Osteocyte (in vitro differentiated cells): ENCODE measurements at places on chromosomes 16 and 17. TPM values are rescaled to one million over a fixed set of nuclear protein-coding genes. Genes with fewer than 3 reads are reported as not detected.

DNA sequence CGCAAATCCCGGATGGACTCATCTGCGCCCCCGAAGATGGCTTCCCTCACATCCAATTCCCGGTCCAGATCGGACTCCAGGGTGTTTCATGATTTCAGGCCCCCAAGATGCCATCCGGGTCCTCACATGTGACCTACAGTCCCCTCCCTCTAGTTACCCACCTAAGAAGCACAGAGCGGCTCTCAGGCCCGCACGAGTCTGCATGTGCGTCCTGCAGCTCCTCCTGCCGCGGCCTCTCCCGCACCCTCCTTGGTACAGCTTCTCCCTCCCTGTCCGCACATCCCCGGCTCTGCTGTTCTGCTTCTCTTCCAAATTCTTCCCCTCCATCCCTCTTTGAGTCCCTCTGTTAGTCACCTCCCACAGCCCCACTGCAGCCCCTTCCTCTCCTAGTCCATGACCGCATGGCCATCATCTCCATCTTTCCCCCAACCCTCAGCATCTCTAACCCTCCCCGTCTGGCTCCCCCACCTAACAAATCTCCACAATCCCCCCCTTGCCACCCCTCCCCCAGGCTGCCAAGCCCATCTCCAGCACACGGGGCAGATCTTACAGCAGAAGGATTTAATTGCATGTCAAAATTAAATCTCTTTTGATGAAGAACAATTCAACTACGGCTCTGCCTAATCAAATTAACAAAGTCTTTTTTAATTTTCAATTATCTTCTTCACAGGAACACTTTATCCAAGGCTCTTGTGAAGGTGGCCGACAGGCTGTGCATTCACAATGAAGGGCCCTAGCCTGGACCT is 231.0 kb downstream of the RBFOX3 start:
- DNase-seq = no peak

GRCh38 chr17:48162946-48163506 is 55.5 kb downstream of the SNX11 start:
- DNase-seq = no peak

DNA sequence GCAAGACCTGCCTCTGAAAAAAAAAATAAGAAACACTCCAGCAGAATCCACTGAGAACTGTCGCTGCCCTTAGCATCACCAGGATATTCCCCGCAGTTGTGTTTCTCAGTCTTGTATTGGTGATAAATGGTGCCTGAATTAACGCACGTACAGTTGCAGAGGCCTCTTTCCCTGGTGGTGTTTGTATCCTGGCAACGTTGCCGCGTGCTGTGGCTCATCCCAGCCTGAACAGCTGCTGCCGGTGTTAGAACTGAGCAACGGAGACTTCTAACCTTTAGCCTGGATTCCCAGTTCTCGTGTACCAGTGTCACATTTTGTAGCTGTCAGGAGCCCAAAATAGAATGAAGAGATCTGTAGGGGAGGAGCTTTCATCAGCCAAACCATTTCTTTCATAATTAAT is 4.8 kb downstream of the MLYCD start:
- DNase-seq = no peak

- DNase-seq = no peak
These were observed 374.5 kb upstream of the MON1B start for GRCh38 chr16:76816475-76816874.

The TBX21 gene
- total RNA-seq = not detected in 2 replicates

DNA sequence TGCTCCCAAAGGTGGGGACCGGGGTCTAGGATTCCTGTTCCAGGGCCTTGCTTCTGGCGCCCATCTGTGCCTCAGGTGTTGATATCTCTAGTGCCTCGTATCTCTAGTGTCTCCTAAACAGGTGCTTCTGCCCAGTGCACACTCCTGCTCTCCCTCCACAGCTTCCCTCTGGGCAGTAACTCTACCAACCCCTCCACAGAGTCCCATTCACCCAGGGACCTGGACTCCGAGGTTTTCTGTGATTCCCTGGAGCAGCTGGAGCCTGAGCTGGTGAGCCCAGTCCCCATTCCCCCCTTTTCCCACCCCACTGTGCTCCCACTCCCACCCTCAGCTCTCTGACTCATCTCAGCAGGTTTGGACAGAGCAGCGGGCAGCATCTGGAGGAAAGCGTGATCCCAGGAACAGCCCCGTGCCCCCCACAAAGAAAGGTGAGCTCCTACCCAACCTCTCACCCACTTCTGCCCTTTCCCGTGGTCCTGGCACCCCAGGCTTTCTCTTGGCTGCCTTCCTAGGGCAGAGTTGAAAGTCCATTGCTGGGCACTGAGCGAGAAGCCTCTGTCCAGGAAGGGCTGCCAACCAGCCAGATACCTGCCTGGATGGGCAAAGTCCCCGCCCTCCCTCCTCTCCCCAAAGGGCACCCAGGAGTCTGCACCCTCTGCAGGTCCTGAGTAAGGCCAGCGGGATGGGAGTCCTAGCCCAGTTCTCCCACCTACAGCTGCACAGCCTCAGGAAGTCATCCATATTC is 2.2 kb downstream of the ACBD4 start:
- no peak for DNase-seq

The MT4 gene
- not detected in 2 replicates for total RNA-seq

The MARCHF10 gene
- not detected in 2 replicates for total RNA-seq

The VAT1L gene
- not detected in 2 replicates for total RNA-seq

The ZG16B gene
- total RNA-seq = not detected in 2 replicates

The PRR15L gene
- not detected in 2 replicates for total RNA-seq

The CTRL gene
- total RNA-seq = 0.39 and 0.91 TPM in 2 replicates

DNA sequence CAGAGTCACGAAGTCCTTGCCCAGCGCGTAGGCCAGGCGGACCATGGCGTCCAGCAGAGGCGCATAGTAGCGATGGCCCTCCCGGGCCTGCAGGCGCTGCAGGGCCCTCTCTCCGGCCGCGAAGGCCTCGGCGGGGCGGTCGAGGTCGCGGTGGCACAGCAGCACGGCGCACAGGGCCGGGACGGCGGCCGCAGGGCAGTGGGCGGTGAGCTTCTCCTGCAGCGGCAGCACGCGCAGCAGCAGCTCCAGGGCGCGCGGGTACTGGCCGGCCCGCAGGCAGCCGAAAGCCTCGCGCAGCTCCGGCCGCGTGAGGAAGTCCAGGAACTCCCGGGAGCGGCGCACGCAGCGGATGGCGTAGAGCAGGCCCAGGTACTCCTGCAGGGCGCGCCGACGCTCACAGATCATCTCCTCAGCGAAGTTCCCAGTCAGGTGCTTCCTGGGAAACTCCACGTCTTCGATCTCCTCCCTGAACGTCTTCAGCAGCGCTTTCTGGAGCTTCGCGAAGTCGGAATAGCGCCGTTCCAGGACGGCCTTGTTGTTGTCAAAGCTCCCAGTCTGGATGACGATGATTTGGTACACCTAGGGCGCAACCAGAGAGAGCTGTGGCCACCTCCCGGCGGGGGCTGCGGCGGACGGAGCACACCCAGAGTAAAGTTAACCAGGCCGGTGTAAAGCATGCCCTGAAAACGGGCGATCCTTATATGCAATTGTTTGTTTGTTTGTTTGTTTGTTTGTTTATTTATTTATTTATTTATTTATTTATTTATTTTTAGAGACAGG is 7.4 kb downstream of the SNX20 start:
- DNase-seq = no peak

DNA sequence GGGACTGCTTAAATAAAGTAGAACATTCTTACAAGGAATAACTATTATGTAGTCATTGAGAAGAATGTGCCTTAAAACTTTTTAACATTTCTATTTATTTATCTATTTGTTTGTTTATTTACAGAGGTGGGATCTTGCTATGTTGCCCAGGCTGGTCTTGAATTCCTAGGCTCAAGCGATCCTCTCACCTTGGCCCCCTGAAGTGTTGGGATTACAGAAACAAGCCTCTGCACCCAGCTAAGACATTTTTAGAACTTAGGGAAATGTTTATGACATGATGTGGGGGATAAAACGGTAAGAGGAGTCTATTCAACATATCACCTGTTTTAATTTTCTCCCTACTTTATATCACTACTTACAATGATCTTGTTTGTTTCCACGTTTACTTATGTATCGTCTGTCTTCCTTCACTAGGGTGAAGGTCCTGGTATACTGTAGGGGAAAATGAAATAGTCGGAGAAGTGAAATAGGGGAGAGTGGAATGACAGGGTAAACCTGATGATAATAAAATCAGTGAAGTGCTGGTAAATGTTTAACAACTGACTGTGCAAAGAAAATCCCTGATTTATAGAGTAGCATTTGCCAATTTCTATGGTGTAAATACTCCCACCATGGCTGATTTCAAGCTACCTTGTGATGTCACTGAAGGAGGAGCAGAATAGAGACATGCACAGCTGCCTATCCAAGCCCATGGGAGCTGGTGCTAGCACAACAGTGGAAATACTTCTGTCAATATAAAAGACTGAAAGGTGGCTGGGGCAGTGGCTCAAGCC is 16.0 kb upstream of the HAPSTR1 start:
- no peak for DNase-seq

The KRT40 gene
- not detected in 2 replicates for total RNA-seq

DNA sequence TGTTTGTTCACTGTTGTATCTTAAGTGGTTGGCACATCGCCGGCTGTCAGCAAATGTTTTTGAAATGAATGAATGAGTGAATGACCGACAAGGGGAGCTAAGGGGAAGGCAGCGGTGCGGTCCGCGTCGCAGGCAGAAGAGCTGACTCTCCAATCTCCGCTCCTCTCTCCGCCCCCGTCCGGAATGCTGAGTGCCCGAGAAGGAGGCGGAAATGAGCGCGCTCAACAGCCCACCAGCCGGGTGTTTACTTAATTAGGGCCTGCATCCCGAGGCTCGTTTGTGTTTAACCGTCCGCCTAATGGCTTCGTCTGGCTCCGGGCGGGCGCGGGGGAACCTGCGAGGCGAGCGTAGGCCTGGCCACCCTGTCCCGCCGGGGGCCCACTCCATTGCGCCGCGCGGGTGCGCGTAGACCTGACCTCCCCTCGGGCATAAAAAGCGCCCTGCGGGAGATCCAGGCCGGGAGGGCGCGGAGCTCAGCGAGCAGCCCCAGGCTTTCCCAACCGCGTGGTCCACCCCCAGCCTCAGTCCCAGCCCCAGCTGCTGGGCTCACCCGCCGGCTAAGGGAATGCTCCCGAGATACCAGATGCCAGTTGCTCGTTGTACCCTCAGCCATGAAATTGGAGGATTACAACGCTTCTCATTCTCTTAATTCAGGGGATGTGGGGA is 2.5 kb upstream of the CDH3 start:
- no peak for DNase-seq

GRCh38 chr17:18066866-18067265 is 20.9 kb upstream of the DRG2 start:
- no peak for DNase-seq

The OTOP2 gene
- total RNA-seq = not detected in 2 replicates

The TBX2 gene
- total RNA-seq = 24.6 and 25.9 TPM in 2 replicates

The CSH1 gene
- not detected in 2 replicates for total RNA-seq

DNA sequence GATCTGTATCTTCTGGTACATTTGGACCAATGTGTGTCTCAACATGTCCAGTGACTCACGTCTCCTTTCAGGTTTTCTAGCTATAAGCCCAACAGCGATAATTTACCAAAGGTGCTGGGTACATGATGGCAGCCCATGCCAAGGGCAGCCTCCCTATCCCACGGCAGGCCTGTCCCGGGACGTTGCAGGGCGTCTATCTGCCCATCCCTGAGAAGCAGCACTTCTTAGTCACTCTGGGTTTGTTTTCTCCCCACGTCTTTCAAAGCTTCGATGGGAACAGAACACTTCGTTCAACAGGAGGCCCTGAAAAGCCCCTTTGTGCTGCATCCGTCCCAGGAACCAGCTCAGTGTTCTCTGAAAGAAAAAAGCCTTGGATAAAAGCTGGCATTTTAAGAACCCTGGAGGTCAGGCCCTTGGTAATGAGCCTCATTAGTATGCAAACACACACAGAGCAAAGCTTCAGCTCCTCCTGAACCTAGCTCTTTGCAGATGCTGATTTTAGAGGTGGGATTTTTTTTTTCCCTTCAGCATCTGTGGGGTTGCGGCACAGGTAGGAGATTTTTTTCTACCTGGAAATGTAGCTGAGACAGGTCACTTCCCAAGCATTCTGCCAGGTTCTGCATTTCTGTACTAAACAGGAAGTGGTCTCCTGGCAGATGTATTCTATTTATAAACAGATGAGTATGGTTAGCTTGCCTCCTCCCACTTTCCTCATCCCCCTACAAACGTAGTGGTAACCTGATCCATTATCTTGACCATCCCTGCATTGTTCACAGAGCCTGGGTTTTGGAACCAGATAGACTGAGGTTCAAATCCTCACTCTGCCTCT is 17.5 kb upstream of the MT4 start:
- DNase-seq = no peak

- DNase-seq = no peak
These were observed 13.7 kb downstream of the SYCE1L start for GRCh38 chr16:77212741-77213541.

DNA sequence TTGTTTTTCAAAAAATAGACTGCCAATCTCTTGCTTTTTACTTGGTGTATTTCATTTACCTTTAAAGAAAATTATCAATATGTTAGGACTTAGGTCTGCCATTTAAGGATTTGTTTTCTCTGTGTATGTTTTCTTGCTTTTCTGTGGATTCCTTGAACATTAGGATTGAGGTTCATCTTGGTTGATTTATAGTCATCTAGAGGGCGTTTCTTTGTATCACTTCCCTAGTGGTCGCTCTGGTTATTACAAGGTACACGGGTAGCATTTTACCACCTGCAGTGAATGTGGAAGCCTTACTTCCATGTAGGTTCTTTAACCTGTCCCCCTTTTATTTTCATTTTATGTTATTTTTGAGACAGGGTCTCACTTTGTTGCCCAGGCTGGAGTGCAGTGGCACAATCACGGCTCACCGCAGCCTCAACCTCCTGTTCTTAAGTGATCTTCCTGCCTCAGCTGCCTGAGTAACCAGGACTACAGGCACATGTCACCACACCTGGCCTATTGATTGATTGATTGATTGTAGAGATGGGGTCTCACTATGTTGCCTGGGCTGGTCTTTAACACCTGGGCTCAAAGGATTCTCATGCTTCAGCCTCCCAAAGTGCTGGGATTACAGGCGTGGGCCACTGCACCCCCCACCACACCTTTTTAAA is 35.2 kb upstream of the CBX4 start:
- DNase-seq = no peak

- DNase-seq = no peak
These were observed 13.5 kb downstream of the SUPT6H start for GRCh38 chr17:28675490-28675889.

The PTX4 gene
- not detected in 2 replicates for total RNA-seq

The ACAP1 gene
- 2.0 and 4.2 TPM in 2 replicates for total RNA-seq

DNA sequence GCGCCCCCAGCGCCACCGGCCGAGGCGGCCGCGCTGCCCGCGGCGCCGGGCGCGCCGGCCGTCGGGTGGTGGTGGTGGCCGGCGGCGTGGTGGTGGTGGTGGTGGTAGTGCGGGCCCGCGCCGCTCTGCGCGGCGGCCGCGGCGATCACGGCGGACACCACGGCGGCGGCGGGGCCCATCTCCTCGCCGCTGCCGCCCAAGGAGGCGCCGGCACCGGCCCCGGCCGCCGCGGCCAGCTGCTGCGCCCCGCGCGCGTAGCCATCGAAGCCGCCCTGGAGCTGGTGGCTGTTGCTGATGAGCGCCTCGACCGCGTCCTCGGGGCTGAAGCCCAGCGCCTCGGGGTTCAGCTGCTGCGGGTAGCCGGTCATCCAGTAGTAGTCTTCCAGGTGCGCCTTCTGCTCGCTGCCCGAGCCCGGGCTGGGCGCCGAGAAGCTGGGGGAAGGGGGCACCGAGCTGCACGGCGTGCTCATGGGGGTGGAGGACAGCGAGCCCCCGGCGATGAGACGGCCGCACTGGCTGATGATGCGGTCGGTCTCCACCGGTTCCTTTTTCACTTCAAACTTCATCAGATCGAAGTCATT is 1.2 kb downstream of the MAF start:
- DNase-seq = no peak

- no peak for DNase-seq
These were observed 919 bp upstream of the DHRS7C start for GRCh38 chr17:9792181-9792840.

The KRT16 gene
- total RNA-seq = 1.3 and 1.4 TPM in 2 replicates

The SCGB1C2 gene
- total RNA-seq = not detected in 2 replicates

The GPR179 gene
- 0.13 TPM in 1 of 2 replicates, not detected in the other for total RNA-seq
